ENCODE measurements at places on chromosomes 3 and 15. TPM values are rescaled to one million over a fixed set of nuclear protein-coding genes. Genes with fewer than 3 reads are reported as not detected.

Gene REC114
- not detected for total RNA-seq

Gene SLC2A2
- total RNA-seq, result not detected

Gene ARRDC4
- 14.1 TPM for total RNA-seq

Gene ALDH1L1
- 2.5 TPM for total RNA-seq

Gene PEX5L
- total RNA-seq, result 22.8 TPM

Gene CLDN11
- total RNA-seq, result 16.8 TPM

Gene RPP25
- 4.2 TPM for total RNA-seq
